ENCODE measurements at places on chromosomes 7 and 10.

GRCh38 chr7:121101083-121101482, 112.6 kb downstream of the CPED1 start:
- no peak for DNase-seq

DNA sequence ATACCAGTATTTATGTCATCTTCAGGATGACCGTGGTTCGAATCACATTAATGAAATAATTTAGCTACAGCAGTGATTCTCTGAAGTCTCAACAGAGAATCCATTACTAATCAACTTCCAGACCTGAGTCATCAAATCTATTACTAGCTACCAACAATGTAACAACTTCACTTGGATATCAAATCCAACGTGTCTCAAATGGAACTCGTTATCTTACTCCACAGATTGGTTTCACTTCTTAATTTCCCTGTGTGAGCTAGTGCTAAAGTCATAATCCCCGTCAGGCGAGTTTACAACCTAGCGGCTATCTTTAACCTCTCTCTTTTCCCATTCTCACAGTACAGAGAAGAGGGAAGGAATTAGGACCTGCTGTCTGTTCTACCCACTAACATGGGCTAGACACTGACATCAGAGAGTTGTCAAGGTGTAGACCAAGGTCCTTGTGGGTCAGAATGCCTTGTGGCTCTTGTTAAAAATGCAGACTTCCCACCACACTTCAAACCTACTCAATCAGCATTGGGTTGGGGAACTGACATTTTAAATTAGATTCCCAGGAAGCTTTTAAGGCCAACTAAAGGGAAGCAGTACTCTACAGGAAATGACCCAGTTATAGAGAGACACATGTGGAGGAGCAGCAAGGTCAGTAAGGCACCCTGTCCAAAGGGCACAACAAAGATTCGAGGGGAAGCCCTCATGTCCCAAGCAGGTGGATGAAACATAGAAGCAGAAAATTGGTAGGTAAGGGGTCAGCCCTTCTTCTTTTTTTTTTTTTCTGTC, 57.3 kb upstream of the GSAP start:
- no peak for DNase-seq

DNA sequence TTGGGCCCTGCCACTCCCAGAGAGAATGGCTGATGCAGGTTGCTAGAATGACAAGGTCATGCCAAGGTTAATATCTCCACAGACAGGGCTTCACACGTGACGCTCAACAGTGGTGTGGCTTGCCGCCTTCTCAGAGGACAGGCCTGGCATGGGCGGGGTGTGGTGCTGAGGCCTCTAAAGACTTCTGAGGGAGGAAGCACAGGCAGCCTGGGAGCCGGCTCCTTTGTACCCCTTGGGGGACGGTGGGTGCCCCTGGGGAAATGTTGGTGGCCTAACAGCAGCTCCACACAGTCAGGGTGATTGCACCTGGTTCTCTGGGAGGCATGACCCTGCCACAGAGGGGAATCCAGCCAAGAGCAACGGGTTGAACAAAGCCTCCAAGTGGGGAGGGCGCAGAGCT, 115.1 kb downstream of the PKD1L1 start:
- peak; percentile 5 for DNase-seq

DNA sequence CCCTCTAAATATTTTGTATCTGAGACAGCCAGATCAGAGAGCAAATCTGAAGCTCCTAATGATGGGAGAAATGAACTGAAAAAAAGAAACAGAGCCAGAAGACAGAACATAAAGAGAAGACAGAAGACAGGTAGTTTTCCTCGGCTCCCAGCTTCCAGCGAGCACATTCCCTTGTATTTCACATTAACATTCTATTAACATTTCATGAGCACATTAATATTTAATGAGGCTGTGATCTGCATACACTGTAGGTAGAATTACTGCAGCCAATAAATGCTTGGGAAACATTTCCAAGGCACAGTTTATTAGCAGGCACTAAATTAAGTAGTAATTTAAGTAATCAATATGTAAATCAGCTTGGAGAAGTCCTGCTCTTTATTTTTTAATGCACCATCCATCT, 349.9 kb downstream of the ELMO1 start:
- no peak for DNase-seq

- DNase-seq: no peak
Measured at GRCh38 chr7:87599336-87599735, 1.3 kb downstream of the ABCB1 start.

DNA sequence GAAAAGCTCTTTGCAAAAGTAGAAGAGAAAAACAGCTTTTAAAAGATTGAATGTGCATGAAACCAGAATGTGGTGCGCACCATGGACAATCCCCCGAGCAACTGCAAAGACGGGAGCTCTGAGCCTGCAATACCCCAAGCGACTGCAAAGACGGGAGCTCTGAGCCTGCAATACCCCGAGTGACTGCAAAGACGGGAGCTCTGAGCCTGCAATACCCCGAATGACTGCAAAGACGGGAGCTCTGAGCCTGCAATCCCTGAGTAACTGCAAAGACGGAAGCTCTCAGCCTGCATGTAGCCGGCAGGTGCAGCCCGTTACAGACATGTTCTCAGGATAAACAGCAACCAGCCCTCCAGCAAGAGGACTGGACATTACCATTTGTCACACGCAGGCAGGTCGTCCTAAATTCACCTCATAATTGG, 6.2 kb downstream of the ZNF775 start:
- no peak for DNase-seq

Measured in DND-41 (cell line).